Mucosa of gallbladder (tissue), 1 donor: ENCODE measurements at places on chromosomes 4 and X. TPM values are rescaled to one million over a fixed set of nuclear protein-coding genes. Genes with fewer than 3 reads are reported as not detected.

GRCh38 chr4:157048248-157048647 is 27.7 kb upstream of the GLRB start:
- peak; percentile 31 for DNase-seq

DNA sequence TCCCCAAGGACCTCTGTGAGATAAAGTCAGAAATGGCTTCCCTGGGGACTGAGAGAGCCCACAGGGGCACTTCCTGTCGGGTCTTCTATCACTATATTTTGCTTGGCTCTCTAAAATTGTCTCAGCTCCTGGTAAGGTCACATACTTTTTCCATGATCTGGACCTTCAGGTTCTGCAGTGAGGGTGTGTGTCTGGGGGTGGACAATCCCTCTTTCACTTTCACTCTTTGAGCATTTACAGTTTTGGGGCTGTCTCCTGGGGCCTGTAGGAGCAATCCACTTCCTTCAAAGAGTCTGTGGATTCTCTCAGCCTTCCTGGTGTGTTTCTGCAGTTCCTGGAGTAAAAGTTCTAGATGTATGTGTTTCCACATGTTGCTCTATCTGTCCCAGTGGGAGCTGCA is 335.7 kb downstream of the FSTL5 start:
- DNase-seq = no peak

- peak; percentile 60 for DNase-seq
Observed at GRCh38 chrX:41621222-41621723, 67.5 kb upstream of the GPR34 start.

DNA sequence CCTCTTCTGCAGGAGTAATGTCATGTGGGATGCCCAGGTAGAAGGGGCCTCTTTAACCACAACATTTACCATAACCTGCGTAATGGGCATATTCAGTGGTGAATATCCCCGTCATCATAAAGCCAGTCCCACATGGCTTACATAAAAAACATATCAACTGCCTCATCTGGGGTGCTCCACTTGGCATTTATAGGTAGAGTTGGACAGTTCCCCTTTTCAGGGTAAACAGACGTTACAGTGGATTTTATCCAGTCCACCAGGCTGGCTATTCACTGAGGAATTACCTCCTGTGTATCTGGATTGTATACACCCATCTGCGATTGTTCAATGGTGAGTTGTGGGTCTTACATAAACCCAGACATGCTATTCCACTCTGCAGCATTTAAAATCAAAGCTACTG is 70.7 kb upstream of the ANKRD17 start:
- no peak for DNase-seq

- no peak for DNase-seq
Observed at GRCh38 chr4:15376594-15376993, 51.2 kb upstream of the C1QTNF7 start.

DNA sequence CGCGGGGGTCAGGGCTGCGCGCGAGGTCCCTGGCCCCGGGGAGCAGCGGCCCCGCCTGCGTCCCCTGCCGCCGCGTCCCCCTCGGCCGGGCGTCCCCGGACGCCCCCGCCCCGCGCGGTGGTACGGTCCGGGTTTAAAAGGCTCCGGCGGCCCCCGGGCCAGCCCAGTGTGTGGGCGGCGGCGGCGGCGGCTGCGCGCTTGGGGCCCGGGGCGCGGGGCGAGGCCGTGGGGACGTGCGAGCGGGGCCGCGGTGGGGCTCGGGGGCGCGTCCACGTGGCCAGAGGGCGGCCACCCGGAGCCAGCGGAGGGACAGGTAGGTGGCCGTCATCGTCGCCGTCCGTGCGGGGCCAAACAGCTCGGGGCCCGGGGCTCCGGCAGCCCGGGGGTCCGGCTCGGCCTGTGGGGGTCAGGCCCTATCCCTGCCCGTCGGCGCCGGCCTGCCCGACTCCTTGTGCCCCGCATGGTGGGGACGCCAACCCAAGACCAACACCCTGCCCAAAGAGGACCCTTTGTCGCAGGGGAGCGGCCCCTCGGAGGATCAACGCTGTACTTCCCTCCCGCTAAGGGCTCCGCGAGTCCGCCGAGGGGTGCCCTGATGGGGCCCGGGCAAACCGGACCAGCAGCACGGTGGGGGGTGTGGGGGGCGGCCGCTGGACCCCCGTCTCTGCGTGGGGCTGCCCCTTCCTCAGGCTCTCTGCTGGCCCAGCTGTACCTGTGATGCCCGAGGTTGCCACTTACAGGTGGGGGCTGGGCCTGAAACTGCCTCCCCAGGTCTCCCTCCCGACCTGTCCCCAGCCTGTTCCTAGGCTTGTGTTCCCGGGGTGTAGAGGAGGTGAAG is at the start of gene PLXNA3:
TSS of gene PLXNA3 (plus strand) at position 166 of the 838 bp plus-strand sequence. CDS start 1,903 bp downstream, outside the sequence.
- DNase-seq = no peak

- DNase-seq = no peak
Observed at GRCh38 chrX:132444936-132445335, 43.9 kb downstream of the MBNL3 start.

DNA sequence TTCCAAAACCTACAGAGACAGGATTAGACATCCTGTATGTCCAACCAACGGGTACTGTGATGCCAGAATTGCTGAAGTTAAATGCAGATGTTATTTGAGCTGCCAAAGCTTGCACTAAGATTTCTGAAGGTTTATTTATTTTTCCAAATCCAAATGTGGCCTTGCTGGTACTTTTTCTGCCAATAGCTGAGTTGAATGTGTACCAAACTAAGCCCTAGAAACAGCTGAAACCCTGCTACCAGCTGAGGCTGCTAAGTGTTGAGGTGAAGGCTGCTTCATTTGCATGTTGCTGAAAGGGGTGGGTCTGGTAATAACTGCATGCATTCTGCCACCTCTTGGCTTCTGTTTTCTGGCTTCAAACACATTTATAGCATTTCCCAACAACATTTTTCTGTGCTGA is 366.5 kb downstream of the FAT4 start:
- no peak for DNase-seq

- DNase-seq = no peak
Observed at GRCh38 chr4:59925290-59925689, 1274.8 kb upstream of the ADGRL3 start.

- DNase-seq = no peak
Observed at GRCh38 chr4:45408996-45409395, 682.6 kb upstream of the GNPDA2 start.

- DNase-seq = no peak
Observed at GRCh38 chr4:73417973-73418372, 13.9 kb downstream of the ALB start.

DNA sequence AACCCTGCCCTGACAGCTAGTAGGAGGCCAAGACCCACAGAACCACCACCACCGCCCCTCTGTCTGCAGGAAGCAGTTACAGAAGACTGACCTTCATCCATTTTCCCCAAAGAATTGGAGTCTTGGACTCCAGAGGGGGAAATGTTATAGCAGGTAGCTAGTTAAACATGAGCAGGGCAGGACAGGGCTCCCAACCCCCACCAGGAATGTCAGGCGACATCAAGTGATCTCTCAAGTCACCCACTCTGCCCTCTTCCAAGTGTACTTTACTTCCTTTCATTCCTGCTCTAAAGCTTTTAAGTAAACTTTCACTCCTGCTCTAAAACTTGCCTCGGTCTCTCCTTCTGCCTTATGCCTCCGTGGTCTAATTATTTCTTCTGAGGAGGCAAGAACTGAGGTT is 17.1 kb upstream of the AADAT start:
- DNase-seq = no peak

- no peak for DNase-seq
Observed at GRCh38 chrX:101347859-101348451, 587 bp downstream of the TIMM8A start.

- DNase-seq = no peak
Observed at GRCh38 chr4:78214078-78214477, 157.0 kb downstream of the FRAS1 start.

- DNase-seq = no peak
Observed at GRCh38 chr4:148238086-148238485, 204.1 kb downstream of the NR3C2 start.

CITED1 gene
- total RNA-seq = not detected

PABPC5 gene
- total RNA-seq = 1.6 TPM

RBM46 gene
- total RNA-seq = 1.3 TPM

MGAT4D gene
- total RNA-seq = not detected

SMIM10 gene
- total RNA-seq = 4.1 TPM

S100P gene
- total RNA-seq = 33.4 TPM

SPATA18 gene
- 20.1 TPM for total RNA-seq

RNF175 gene
- 0.17 TPM for total RNA-seq

AMTN gene
- not detected for total RNA-seq

PAGE4 gene
- total RNA-seq = not detected
